ENCODE measurements at places on chromosomes 4 and X.
A peak's percentile ranks its signal among the peaks of the same experiment; 100 is the strongest.

GRCh38 chr4:19324184-19324583 is 927.5 kb upstream of the SLIT2 start:
- no peak for DNase-seq

- no peak for DNase-seq
Measured at GRCh38 chr4:58252656-58253055, 1142.5 kb upstream of the IGFBP7 start.

GRCh38 chrX:143581240-143581639 is 54.7 kb downstream of the SLITRK4 start:
- DNase-seq = no peak

GRCh38 chr4:150906987-150907633 is 108.0 kb downstream of the LRBA start:
- DNase-seq = no peak

DNA sequence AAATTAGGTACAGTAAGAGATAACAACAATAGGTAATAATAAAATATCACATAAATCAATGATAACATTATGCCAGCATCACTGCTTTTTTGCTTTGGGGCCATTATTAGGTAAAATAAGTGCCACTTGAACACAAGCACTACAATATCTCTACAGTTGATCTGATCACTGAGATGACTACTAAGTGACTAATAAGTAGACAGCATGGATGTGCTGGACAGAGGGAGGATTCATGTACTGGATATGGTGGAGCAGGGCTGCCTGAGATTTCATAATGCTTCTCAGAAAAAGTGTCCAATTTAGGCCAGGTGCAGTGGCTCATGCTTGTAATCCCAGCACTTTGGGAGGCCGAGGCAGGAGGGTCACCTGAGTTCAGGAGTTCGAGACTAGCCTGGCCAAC is 137.8 kb upstream of the IL1RAPL2 start:
- no peak for DNase-seq

- DNase-seq = no peak
Measured at GRCh38 chr4:6396696-6397236, 75.6 kb downstream of the PPP2R2C start.

GRCh38 chrX:103376118-103376978 is at the start of gene BEX3:
Gene BEX3, plus strand, starts transcription at chrX:103376538. Its CDS starts 984 bp downstream, at chrX:103377522.
- DNase-seq = peak; percentile 32

DNA sequence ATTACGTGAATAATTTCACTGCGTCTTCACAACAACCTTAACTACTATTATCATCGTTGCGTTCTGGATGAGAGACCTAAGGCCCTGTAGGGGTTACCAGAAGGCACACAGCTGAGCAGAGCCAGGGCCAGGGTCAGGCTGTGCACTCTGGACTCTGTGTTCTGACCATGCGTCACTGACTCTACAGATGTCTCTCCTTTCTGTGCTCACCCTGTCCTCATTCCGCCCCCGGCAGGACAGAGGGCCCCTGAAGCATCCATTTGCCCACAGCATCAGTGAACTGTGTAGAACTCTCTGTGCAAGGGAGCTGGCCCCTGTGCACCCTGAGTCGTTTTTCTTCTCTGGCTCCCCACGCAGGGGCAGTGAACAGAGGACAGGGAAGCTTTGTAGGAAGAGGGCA is 21.3 kb downstream of the GPKOW start:
- no peak for DNase-seq

GRCh38 chrX:22366166-22366702 is 93.5 kb downstream of the CBLL2 start:
- no peak for DNase-seq

DNA sequence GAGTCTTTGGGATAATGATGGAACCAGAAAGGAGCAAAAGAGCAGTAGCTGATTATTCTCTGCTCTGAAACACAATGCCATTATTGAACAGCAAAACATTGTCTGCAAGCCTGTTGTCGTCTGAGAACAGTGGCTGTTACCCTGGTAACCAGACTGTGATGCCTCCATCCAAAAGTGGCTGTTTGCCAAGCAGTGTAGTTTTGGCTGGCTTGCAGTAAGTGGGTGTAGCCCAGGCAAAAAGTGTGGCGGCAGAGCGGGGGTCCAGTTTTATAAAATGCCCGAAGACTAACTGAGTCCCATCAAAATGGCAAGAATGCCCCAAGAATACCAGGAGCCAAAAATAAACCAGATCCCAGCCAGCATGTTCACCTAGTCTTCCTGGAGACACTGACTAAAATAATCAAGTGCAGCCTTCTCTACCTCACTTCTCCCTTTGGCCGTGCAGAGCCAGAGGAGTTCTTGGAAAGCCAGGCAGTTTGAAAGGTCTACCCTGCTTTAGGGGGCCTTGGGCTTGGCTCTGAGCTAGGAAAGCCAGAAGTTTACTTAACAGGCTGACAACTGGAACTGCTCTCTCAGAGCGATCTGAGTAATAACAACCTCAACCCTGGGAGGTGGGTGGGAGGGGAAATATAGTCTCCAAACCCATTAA is 2.6 kb downstream of the PLP1 start:
- DNase-seq = no peak

- no peak for DNase-seq
Measured at GRCh38 chr4:1952719-1953118, 56.1 kb downstream of the NELFA start.

- DNase-seq = no peak
Measured at GRCh38 chrX:97882306-97882705, 998.6 kb downstream of the RPA4 start.

- peak; percentile 95 for DNase-seq
Measured at GRCh38 chr4:5932035-5932568, 39.2 kb upstream of the CRMP1 start.

- DNase-seq = no peak
Measured at GRCh38 chr4:102687982-102688433, 72.8 kb downstream of the MANBA start.

DNA sequence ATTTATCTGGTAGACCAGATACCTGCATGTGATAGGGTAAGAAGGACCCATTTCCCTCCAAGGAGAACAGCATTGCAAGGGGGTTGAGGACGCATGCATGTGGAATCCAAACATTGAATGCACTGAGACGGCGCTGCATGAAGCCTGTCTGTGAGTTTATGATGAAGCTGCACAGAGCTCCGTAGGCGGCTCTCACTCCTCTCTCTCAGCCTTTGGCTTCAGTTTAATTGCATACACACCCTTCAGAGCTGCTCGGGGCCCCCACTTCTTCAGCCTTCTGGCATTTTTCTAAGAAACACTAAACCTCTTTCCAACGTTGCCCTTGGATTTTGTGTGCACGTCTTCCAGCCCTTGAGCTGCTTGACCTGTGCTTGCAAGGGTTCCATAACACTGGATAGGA is 176.6 kb downstream of the DHRSX start:
- no peak for DNase-seq

- DNase-seq = no peak
Measured at GRCh38 chr4:152394791-152395190, 141.1 kb downstream of the FBXW7 start.

DNA sequence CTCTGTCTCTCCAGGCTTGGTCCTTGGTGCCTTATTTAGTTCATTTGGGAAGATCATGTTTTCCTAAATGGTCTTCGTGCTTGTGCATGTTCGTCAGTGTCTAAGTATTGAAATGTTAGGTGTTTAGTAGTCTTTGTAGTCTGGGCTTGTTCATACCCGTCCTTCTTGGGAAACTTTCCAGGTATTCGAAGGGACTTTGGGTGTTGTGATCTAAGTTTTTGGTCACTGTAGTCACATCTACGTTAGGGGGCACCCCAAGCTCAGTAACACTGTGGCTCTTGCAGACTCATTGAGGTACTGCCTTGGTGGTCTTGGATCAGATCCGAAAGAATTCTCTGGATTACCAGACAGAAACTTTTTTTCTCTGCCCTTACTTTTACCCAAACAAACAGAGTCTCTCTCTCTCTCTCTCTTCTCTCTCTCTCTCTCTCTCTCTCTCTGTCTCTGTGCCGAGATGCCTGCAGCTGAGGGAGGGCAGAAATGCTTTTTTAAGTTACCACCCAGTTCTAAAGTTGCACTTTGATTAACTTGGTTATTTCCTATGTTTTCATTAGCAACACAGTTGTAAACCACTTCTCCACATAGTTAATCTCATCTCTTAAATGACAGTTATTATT is 67.6 kb upstream of the SLC7A3 start:
- DNase-seq = no peak

GRCh38 chrX:70038951-70039350 is 10.8 kb downstream of the AWAT2 start:
- DNase-seq = peak; percentile 32

GRCh38 chr4:107850438-107850837 is 25.7 kb downstream of the SGMS2 start:
- no peak for DNase-seq

- DNase-seq = no peak
Measured at GRCh38 chrX:21374994-21375707, 933 bp downstream of the CNKSR2 start.

- no peak for DNase-seq
Measured at GRCh38 chr4:86872135-86872534, 20.1 kb downstream of the C4orf36 start.

DNA sequence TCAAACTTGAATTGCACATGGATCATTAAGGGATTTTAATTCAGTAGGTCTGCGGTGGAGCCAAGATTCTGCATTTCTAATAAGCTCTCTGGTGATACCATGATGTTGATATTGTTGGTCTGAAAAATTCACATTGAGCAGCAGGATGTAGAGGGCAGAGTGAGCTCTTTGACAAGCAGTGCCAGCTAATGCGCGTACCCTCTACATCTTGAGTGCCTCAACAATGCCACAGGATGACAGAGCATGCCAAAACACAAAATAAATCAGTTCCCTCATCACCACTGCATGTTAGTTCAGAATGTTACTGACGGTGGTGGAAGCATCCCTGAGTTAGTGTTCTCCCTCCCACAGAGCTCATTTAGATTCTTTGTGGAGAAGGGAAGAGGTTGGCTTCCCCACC is 23.5 kb downstream of the IL1RAPL1 start:
- DNase-seq = no peak

Data from NCI-H2029 (cell line).